ENCODE measurements at places on chromosomes 16 and 17.

DNA sequence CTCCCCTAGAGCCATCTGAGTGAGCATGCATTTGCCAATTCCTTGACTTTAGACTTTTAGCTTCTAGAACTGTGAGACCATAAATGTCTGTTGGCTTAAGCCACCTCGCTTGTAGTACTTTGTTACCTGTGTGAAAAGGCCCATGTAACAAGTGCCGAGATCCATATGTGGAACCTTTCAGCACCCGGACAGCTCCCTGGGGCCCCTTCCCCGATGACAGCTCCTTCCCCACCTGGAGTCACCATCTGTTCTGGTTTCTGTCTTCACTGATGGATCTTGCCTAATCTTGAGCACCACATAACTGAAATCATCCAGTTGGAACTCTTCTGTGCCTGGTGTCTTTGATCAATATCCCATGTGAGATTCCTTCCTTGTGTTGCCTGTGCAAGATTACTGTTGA, 78.9 kb upstream of the EEF2KMT start:
- no peak overlapping the region for H3K27ac ChIP-seq
- peaks cover 2% of the 10 kb centered on the region for H3K36me3 ChIP-seq
- no peak overlapping the region for H3K4me3 ChIP-seq
- H3K4me1 ChIP-seq = no peaks in the 10 kb centered on the region
- peaks cover 64% of the 10 kb centered on the region for H3K27me3 ChIP-seq

- H3K4me1 ChIP-seq = no peaks in the 10 kb centered on the region
- no peak for DNase-seq
- no peaks in the 10 kb centered on the region for H3K36me3 ChIP-seq
- H3K27me3 ChIP-seq = peaks cover 46% of the 10 kb centered on the region
Observed at GRCh38 chr17:14756479-14756878, 455.6 kb downstream of the HS3ST3B1 start.

DNA sequence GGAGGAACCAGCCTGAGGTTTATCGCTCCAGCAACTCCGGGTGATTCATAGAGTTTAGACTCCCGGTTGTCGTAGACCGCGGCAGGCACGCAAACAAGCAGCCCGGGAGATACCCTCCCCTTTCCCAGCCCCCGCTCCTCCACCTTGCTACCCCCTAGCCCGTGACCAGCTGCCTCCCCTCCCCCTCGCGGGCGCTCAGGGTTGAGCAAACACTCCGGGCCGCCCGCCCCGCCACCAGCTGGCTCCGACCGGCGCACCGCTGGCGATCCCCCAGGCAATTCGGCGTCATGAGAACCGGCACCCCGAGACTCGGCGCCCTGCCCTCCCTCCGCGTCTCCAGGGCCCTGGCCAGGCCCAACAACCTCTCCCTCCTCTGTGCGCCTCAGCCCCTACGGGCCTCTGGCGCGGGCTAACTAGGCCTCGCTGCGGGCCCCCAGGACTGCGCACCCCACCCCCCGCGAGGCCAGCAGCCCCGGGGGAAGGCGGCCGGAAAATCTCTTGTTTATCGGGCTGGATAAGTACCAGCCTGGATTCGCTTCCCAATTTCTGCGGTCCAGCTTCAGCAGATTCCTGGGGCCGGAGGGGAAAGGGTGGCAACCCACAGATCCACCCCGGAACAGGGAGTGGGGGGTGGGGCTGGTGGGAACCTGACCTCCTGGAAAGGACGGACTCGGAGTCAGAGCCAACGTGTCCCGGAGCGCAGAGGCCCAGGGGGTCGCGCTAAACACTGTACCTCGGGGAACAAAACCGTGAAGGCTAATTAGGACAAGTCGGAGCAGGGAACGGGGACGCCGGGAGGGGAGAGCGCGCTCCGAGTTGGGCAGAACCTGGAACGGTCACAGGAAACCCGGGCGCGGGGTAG, 951 bp upstream of the GPRC5C start:
- H3K36me3 ChIP-seq = peaks cover 4% of the 10 kb centered on the region
- H3K27me3 ChIP-seq = peaks cover 64% of the 10 kb centered on the region
- no peak overlapping the region for H3K27ac ChIP-seq
- peak overlapping the region; percentile 71 for H3K4me3 ChIP-seq
- no peak for DNase-seq

DNA sequence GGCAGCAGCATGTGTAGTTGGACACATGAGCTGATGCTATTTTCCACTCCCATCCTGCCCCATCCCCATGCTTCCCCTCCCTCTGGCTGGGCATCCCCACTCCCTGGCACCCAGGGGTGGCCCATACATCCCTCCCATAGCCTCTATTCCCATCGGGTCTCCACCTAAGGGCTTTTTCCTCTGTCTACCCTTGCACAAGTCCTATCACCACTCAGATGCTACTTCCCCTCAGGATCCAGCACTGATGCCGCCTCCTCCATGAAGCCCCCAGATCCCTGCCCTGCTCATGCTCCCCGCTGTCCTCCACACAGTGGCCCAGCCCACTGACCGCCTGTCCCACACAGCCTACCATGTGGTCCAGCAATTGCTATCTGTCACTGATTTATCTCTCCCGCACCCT, 15.8 kb downstream of the TRPV1 start:
- H3K27me3 ChIP-seq = no peaks in the 10 kb centered on the region
- DNase-seq = no peak
- H3K36me3 ChIP-seq = peaks cover 5% of the 10 kb centered on the region

GRCh38 chr16:57823836-57824235, 21.5 kb upstream of the KIFC3 start:
- DNase-seq = no peak
- H3K27ac ChIP-seq = no peak overlapping the region
- H3K4me1 ChIP-seq = no peaks in the 10 kb centered on the region
- H3K4me3 ChIP-seq = no peak overlapping the region

GRCh38 chr17:65553646-65554552, 7.5 kb downstream of the AXIN2 start:
- peaks cover 22% of the 10 kb centered on the region for H3K4me1 ChIP-seq
- H3K36me3 ChIP-seq = peaks cover 6% of the 10 kb centered on the region
- DNase-seq = no peak
- H3K27ac ChIP-seq = peak overlapping the region; percentile 42

- no peak overlapping the region for H3K27ac ChIP-seq
- H3K4me3 ChIP-seq = no peak overlapping the region
Observed at GRCh38 chr17:4186357-4186881, 43.4 kb downstream of the CYB5D2 start.

DNA sequence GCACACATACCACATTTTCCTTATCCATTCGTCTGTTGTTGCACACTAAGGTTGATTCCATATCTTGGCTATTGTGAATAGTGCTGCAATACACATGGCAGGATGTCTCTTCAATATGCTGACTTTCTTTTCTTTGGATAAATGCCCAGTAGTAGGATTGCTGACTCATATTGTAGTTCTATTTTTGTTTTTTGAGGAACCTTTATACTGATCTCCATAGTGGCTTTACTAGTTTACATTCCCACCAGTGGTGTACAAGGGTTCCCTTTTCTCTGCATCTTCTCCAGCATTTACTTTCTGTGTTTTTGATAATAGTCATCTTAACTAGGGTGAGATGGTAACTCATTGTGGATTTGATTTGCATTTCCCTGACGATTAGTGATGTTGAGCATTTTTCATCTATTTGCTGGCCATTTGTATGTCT, 118.1 kb downstream of the STXBP4 start:
- no peak overlapping the region for H3K4me3 ChIP-seq
- H3K4me1 ChIP-seq = peaks cover 19% of the 10 kb centered on the region
- H3K27ac ChIP-seq = no peak overlapping the region
- no peak for DNase-seq

DNA sequence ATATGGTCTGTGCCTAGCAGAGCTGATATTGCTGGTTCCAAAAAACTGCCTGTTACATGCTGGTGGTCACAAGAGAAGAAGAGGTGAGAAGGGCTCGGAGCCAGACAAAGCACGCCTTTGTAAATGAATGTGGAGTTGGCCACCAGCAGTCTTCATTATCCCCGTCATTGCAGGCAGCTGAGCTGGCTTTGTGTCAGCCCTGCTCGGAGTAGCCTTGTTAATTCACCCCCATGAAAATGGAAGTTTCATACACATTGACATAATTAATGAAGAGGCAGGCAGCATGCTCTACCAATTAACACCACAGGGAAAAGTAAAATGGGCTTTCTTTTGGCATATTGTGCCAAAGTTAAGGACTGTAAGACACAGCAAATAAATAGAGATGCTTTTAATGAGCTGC, 113.7 kb upstream of the RBFOX1 start:
- H3K4me1 ChIP-seq = no peaks in the 10 kb centered on the region
- H3K4me3 ChIP-seq = no peak overlapping the region
- DNase-seq = no peak
- no peaks in the 10 kb centered on the region for H3K27me3 ChIP-seq

GRCh38 chr16:23500212-23500861, 10.0 kb downstream of the GGA2 start:
- H3K4me1 ChIP-seq = peaks cover 44% of the 10 kb centered on the region
- no peaks in the 10 kb centered on the region for H3K27me3 ChIP-seq
- H3K36me3 ChIP-seq = peaks cover 44% of the 10 kb centered on the region
- peak overlapping the region; percentile 11 for H3K4me3 ChIP-seq

DNA sequence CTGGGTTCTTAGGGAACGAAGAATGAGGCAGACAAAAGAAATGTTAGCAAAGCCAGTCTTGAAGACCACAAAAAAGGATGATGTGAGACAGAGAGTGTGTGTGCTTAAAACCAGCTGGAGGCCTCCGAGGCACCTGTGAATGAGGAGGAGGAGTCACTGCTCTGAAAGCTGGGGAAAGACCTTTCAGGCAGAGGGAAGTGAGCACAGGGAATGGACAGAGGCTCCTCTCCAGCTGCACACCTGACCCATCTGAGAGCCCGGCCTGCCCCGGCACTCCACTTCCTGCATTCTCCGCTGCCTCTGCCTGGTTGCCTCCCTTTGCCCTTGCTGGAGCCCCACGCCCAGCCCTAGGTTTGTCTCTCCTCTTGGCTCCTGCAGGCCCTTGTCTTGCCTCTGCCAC, 55.2 kb upstream of the SREBF1 start:
- DNase-seq = no peak
- no peaks in the 10 kb centered on the region for H3K27me3 ChIP-seq
- peak overlapping the region; percentile 9 for H3K27ac ChIP-seq
- peaks cover 7% of the 10 kb centered on the region for H3K36me3 ChIP-seq

DNA sequence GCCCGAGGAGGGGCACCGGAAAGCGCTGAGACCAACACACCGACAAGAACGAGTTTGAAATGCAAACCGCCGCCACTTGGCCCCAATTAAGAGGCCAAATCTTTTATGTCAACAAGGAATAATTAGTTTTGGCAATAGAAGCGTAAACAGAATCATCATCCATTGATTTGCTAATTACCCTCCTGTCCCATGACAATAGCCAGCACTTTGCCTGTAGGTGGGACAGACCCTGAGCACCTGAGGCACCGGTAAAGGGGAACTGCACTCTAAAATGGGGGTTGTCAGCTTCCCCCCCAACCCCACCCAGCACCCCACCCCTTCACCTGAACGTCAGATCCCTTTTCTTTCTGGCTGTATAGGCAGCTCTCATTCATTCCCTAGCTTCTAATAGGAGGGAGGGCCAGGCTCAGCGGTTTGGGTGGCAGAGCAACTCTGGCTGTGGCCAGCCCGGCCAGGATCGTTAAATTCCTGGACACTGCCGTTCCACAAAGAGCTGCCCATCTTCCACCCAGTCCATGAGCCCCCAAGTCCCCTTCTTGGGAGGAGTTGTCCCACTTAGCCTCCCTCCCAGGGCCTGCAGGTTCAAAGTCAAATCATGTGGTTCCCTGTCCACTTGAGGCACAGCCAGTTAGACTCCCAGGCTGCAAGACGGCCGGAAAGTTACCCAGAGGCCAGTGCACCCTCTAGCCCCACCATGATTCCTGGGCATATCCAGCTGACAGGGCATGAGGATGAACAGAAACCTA, 45.8 kb downstream of the WNT3 start:
- H3K27ac ChIP-seq = no peak overlapping the region
- peaks cover 48% of the 10 kb centered on the region for H3K27me3 ChIP-seq
- DNase-seq = no peak
- H3K36me3 ChIP-seq = peaks cover 1% of the 10 kb centered on the region
- H3K4me3 ChIP-seq = peak overlapping the region; percentile 72

GRCh38 chr17:59853168-59853918, 39.4 kb downstream of the TUBD1 start:
- no peak overlapping the region for H3K4me3 ChIP-seq
- peaks cover 19% of the 10 kb centered on the region for H3K4me1 ChIP-seq
- H3K27ac ChIP-seq = no peak overlapping the region
- no peaks in the 10 kb centered on the region for H3K27me3 ChIP-seq
- DNase-seq = no peak
- H3K36me3 ChIP-seq = peaks cover 10% of the 10 kb centered on the region

GRCh38 chr17:39759204-39759603, 21.5 kb downstream of the GRB7 start:
- H3K4me1 ChIP-seq = peaks cover 60% of the 10 kb centered on the region
- H3K27me3 ChIP-seq = no peaks in the 10 kb centered on the region
- peak overlapping the region; percentile 65 for H3K4me3 ChIP-seq

- no peak overlapping the region for H3K4me3 ChIP-seq
- no peaks in the 10 kb centered on the region for H3K36me3 ChIP-seq
- no peak for DNase-seq
- H3K27me3 ChIP-seq = peaks cover 12% of the 10 kb centered on the region
- no peak overlapping the region for H3K27ac ChIP-seq
Observed at GRCh38 chr16:88315543-88316105, 67.1 kb upstream of the ZNF469 start.

- H3K4me3 ChIP-seq = no peak overlapping the region
- no peak for DNase-seq
- peaks cover 22% of the 10 kb centered on the region for H3K4me1 ChIP-seq
- H3K27me3 ChIP-seq = no peaks in the 10 kb centered on the region
- peaks cover 4% of the 10 kb centered on the region for H3K36me3 ChIP-seq
- H3K27ac ChIP-seq = no peak overlapping the region
Observed at GRCh38 chr17:3885970-3886369, 6.9 kb downstream of the CAMKK1 start.

DNA sequence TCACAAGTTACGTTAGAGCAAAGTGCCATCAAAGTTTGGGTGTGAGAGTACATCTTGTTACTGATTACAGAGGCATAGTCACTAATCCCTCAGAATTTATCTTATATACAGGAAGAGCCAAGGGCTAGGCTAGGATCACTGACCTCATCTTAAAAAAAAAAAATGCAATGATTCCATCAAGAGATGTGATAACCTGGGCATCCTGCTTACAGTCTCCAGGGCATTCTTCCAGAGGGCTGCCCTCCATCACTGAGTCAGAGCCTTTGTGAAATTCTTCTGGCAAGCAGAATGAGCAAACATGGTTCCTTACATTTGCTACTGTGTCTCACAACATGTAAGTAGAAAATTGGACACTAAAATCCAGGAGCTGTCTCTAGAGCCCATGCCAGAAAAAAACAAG, 410.6 kb downstream of the ZFHX3 start:
- H3K27ac ChIP-seq = no peak overlapping the region
- no peaks in the 10 kb centered on the region for H3K4me1 ChIP-seq
- H3K36me3 ChIP-seq = peaks cover 2% of the 10 kb centered on the region
- no peaks in the 10 kb centered on the region for H3K27me3 ChIP-seq
- H3K4me3 ChIP-seq = no peak overlapping the region

GRCh38 chr17:7445619-7445968, 733 bp downstream of the CHRNB1 start:
- H3K27ac ChIP-seq = no peak overlapping the region
- H3K36me3 ChIP-seq = peaks cover 9% of the 10 kb centered on the region
- peaks cover 18% of the 10 kb centered on the region for H3K4me1 ChIP-seq
- peaks cover 68% of the 10 kb centered on the region for H3K27me3 ChIP-seq
- H3K4me3 ChIP-seq = peak overlapping the region; percentile 73

Measured in central memory CD8-positive, alpha-beta T cell (primary cell).